ENCODE measurements at places on chromosomes 3 and 15.

DNA sequence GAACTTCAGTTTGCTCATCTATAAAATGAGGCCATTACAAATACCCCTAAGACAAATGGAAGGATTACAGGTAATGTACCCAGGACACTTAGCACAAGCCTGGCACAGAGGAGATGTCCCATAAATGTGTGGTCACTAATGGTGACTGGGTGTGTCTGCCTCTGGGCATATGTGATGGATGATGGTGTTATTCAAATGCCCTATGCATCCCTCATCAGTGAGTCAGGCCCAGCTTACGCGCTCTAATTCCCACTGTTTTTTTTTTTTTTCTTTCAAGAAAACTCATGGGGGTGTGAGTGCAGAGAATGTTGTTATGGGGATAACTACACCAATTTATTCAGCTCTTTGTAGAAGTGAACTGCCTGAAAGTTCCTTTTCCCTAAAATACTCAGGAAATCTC lies 23.6 kb upstream of the KIF23 start:
- DNase-seq: peak; percentile 38

GRCh38 chr3:21449738-21450137 lies 301.3 kb downstream of the ZNF385D start:
- no peak for DNase-seq

- no peak for DNase-seq
Observed at GRCh38 chr3:120684896-120685295, 2.9 kb upstream of the HGD start.

- DNase-seq: no peak
Observed at GRCh38 chr3:53215816-53216215, 40.0 kb downstream of the TKT start.

GRCh38 chr15:85671156-85671555 lies 123.6 kb downstream of the KLHL25 start:
- no peak for DNase-seq

- no peak for DNase-seq
Observed at GRCh38 chr3:109025896-109026295, 72.2 kb upstream of the GUCA1C start.

GRCh38 chr3:132872711-132873110 lies 150.5 kb upstream of the NPHP3 start:
- DNase-seq: no peak

GRCh38 chr3:105844704-105845103 lies 24.1 kb downstream of the CBLB start:
- DNase-seq: no peak

DNA sequence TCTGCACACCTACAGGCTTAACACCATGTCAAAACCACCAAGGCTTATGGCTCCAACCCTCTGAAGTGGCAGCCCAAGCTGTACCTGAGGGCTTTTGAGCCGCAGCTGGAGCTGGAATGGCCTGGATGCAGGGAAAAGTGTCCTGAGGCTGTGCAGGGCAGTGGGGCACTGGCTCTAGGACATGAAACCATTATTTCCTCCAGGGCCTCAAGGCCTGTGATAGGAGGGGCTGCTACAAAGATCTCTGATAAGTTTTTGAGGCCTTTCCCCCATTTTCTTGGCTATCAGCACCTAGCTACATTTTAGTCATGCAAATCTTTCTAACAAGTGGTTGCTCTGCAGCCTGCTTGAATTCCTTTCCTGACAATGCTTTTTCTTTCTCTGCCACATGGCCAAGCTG lies 37.6 kb downstream of the SPATA16 start:
- DNase-seq: no peak

GRCh38 chr3:187318819-187319616 lies 27.5 kb upstream of the MASP1 start:
- DNase-seq: no peak

DNA sequence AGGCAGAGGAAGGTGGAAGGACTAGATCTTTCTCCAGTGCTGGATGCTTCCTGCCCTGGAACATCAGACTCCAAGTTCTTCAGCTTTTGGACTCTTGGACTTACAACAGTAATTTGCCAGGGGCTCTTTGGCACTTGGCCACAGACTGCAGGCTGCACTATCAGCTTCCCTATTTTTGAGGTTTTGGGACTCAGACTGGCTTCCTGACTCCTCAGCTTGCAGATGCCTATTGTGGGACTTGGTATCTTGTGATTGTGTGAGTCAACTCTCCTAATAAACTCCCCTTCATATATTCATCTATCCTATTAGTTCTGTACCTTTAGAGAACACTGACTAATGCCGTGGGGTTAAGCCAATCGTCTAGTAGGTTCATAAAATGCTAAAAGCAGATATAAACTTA lies 8.8 kb upstream of the B3GNT5 start:
- no peak for DNase-seq

- peak; percentile 67 for DNase-seq
Observed at GRCh38 chr3:142315083-142315482, 89.7 kb upstream of the GK5 start.

DNA sequence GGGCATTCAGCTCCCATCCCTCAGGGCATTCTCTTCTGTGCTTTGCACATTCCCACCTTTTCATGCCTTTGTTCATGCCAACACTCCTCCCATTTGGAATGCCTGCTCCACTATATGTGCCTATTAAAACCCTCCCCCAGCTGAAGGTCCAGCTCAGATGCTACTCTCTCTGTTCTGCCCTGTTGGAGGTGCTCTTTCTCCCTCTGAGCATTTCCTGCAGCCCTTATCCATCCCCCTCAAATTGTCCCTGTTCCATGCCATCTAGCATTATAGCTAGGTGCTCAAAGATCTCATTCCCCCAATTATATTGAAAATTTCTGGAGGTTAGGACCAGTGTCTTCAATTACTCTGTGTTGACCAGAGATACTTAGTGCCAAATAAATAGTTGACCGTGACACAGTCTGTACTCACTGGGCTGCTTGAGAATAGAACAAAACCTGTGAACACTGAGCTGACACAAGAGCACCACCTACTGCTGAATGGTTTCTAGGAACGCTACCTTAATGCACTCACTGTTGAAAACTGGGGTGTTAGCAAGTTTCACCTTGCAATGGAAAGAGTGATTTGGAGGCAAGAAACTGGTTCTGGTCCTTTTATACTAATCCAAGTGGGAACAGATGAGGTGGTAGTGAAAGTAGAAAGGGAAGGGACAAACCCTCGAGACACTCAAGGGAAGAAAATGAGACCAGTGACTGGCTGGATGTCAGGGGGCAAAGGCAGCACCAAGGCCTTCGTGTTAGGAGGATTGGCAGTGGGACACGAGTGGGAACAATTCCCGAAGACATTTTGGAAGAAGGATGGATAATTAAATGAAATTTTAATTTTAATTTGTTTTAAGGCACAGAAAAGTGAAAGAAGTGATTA lies 289.8 kb upstream of the ROPN1 start:
- DNase-seq: no peak

DNA sequence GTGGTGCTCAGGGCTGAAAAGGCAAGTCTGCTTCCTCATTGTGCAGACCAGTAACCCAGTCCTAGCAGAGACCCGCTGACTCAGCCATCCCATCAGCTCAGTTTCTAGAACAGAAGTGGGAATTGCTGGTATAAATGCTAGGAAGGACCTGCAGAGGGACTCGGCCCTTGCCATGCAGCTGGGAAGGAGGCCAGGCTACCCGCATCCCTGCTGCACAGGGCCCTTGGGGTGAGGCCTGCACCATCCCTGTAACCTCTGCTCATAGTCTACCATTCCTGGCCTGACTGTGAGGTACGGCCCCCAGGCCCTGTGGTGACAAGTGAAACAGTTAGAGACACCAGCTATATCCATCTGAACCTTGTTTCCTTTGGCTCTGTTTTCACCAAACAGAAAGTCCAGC lies 23.5 kb downstream of the RAB6B start:
- no peak for DNase-seq

DNA sequence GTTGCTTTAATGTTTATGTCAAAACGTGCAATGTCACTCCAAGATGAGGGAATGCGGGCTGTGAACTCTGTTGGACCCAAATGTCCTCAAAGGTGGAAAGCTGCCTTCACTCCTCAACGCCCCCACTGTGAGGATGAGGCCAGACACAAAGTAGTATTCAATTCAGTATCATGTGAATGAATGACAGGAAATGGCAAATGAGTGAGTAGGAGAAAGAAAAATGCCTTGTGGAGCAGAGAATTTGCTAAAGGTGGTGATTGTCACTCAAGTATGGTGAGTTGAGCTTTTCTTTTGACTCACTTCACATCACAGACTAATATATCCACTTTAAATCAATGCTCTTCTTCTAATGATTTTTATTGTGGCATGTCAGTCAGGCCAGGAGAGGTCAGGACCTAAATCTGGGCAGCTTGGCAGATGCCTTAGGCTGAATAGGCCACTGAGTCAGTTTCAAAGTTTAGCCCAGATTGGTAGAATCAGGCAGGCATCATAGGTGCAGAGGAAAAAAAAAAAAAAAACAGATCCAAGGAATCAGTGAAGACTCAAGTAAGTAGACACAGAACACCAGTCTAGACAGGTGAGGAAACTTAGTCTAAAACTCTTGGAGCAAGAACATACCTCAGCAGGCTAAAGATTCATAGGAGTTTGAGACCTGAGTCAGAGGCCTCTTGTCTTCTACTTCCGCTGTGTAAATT lies 71.0 kb upstream of the ZBED2 start:
- DNase-seq: no peak

DNA sequence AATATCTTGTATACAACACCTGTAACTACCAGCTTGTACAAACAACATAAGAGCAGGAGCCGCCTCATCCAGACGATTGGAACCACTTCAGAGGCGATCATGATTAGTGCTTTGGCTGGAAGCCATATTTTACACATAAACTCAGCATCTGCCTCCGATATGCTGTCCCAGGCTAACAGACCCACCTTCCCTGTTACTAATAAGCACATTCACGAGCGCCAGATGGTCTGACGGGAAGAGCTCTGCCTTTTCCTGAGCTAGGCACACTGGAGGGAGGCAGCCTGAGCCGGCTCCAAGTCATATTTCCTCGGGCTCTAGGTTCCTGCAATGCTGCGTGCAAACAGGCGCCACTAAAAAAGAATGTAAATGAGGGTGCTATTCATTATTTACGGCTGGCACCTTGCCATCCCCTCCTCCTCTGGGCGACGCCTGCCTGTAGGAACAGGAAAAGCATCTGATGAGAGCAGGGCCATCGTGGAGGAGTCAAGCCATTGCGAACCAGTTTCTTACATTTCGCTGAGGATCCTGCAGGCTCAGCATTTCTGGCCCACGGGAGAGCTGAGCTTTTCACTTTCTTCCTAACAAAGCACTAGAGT lies 98.2 kb downstream of the ANXA2 start:
- no peak for DNase-seq

DNA sequence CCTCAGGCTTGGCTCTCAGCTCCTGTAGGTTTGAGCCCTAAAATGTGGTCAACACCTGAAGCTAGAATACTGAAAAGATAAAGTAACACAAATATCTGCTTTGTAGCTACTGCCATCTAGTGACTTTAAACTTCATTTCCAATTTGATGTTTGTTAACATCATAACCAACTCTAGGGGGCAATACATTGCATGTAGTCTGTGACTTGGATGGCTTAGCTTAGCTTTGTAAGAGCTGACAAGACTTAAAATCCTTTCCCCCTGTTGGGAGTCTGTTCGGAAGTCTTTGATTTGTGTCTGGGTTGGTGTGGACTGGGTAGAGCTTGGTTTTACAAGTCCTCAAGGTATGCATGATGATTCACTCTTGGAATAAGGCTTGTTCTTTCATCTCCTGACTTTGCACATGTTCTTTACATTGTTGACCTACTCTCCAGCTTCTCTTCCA lies 51.7 kb downstream of the SCN11A start:
- DNase-seq: peak; percentile 24

DNA sequence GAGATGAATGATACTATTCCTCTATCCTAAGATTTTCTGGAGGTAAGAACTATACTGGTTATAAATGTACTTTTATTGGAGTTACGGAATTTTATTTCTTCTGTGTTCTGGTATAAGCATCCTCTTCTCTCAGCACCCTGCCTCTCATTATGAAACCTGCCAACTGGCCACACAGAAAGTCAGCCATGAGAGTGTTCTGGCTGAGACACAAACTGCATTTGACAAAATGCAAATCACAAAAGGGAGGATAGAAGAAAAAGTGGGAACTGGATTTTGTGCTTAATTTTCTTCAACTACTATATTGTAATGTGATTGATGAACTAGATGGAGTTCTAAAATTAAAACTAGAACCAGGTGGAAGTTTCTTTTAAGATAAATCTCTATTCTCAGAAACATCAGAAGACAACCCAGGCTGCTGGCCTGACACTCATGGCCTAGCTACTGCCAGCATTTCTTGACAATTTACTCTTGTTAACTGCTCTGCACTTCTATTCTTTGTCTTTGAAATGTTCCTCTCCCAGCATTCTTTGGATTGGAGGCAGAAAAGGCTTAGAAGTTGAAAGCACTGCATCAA lies 143.1 kb downstream of the WDR76 start:
- no peak for DNase-seq

GRCh38 chr3:15860014-15860934 lies 62.5 kb upstream of the ANKRD28 start:
- DNase-seq: no peak

DNA sequence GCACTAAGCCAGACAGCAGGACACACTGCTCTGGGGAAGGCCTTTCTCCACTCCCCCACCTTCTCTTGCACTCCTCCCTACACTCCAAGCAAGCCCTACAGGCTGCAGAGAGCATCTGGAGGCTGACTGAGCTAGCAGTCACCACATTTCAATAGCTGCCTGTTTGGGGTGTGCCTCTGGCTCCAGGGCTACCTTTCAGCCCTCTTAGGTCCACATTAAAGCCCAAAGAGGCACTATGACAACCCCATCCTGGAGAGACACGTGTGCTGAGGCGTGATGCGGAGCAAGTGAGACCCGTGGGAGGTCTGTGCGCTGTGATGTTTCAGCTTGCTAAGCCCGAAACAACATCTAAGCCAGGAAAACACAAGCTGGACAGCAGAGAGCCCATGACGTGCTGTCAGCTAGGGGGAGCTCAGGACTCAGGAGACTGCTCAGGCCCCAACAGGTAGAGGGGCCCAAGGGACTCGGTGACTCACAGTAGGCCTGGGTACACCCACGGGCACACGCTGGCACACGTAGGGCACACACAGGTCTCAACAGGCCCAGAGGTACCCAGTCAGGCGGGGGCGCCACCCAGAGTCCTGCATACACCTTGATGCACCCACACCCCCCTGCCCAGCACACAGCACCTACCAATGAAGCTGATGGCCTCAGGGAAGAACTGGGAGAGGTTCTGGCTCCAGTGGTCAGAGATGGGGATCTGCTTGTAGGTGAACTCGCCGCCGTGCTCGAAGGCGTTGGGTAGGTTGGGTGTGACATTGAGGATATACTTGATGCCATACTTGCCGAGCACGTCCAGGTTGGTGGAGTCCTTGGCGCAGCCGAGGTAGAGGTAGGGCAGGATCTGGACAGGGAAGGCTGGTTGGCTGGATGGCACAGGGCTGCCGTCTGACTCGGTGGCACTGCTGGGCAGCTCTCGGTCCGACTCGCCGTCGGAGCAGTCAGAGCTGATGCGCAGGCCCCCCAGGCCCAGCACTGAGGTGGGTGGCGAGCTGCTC lies 2.8 kb downstream of the DUSP7 start:
- no peak for DNase-seq

DNA sequence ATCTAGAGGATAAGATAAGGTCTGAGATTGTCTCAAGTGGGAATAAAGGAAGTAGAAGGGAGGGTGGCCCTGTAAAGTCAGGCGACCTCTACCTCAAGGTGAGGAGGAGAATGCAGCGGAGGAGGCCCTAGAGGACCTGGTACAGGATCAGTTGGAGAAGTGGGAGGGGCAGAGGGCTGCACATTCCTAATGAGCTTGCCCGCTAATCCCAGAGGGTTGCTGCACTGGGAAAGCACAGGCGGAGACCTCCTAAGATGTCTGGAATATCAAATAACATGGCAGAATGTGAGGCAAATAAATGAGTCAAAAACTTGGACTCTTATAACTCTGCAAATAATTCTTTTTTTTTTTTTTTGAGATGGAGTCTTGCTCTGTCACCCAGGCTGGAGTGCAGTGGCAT lies 30.2 kb upstream of the VPS8 start:
- DNase-seq: no peak
